ENCODE measurements at places on chromosomes 7 and 10.

DNA sequence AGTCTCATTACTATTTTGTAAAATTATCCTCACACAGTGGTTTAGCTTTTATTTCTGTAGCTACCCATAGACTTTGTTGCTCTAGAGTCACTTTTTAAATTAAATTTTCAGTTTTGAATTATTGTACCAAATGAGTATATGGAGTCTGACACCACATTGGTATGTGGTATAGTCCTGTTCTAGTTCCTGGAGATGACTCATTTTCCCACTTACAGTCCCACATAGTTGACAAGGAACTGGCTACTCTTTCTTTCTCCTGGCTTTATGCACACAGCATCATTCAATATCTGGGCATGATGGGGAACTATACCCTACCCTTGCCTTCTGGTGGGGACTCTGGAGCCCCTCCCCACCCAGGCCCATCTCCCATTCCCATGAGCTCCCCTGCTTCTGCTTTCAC, 92.6 kb upstream of the RAB11FIP2 start:
- DNase-seq, result no peak

- no peak for DNase-seq
Measured at GRCh38 chr7:89332026-89332425, 536.5 kb upstream of the TEX47 start.

DNA sequence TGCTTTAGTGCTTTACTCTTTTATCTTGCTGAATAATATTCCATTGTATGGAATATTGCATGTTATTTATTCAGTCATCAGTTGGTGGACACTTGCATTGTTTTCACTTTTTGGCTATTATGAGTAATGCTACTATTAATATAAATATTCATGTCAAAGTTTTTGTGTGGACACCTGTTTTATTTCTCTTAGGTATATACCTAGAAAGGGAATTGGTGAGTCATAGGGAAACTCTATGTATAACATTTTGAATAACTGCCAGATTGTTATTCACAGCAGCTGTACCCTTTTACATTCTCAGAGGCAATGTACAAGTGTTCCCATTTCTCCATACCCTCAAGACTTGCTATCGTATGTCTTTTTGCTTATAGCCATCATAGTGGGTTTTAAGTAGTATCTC, 268.7 kb downstream of the SEMA3A start:
- DNase-seq, result no peak

GRCh38 chr7:134509010-134509409, 18.4 kb upstream of the AKR1B10 start:
- no peak for DNase-seq

- DNase-seq, result peak; percentile 81
Measured at GRCh38 chr10:99560277-99561126, 27.8 kb downstream of the NKX2-3 start.

- DNase-seq, result no peak
Measured at GRCh38 chr7:50656141-50656895, 91.1 kb upstream of the DDC start.

GRCh38 chr10:35993591-35994515, 351.8 kb upstream of the FZD8 start:
- DNase-seq, result no peak

- DNase-seq, result no peak
Measured at GRCh38 chr10:25210265-25210664, 35.5 kb downstream of the GPR158 start.

- DNase-seq, result no peak
Measured at GRCh38 chr10:19194866-19195265, 146.3 kb downstream of the MALRD1 start.

DNA sequence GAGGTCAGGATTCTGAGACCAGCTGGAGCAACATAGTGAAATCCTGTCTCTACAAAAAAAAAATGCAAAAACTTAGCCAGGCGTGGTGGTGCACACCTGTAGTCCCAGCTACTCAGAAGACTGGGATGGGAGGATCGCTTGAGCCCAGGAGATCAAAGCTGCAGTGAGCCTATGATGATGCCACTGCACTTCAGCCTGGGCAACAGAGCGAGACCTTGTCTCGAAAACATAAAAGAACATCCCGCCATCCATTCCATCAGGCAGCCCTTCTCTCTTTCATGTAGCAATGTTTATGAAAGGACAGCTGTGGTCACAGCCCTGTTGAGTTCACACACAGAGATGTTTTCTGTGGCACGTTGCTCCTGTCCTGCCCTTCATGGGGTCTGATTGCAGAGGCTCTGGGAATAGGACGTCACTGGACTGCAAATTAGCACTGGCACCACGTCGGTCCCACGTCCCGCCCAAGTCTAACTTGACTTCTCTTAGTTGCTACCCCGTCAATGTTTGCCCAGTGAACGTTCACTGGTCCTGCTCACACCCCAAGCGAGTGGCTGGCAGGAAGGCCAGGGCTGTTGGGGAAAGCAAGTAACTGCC, 64.5 kb upstream of the MYL10 start:
- no peak for DNase-seq

DNA sequence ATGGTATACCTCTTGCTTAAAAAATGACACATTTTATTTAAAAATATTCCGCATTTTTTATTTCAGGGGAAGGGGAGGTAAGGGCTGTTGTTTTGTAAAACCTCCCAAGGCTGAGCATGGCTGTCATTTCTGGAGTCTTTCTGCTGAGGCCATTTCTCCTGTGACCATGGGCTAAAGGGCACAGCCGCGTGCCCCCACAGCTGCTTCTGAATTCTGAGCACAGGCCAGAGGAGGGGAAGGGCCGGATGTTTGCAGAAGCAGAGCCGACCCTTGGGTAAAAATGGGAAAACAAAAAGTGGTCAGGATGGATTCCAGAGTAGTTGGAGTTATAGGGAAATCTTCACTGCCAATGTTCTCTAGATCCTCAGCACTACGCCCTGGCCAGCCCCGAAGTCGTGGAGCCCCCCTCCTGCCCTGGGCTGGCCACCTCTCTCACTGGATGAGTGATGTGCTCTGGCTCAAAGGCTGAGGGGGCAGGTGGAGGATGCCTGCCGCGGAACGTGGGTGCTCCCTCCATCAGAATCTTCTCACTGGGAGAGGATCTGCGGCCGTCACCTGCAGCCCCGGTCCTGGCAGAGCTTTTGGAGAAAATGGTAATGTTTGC, 131.3 kb upstream of the ZEB1 start:
- no peak for DNase-seq

DNA sequence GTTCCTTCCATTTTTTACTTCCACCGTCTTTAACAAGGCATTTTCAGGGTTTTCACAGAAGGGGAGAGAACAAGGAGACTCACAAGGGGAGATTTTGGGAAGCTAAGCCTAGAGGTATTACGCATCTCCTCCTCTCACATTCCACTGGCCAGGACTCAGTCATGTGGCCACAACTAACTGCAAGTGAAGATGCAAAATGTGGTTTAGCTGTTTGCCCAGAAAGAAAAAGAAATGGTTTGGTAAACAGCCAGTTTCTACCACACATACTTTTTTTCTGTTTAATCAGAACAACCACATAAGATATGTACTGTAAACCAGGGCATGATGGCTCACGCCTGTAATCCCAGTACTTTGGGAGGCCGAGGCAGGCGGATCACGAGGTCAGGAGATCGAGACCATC, 21.4 kb upstream of the HELLS start:
- DNase-seq, result no peak

DNA sequence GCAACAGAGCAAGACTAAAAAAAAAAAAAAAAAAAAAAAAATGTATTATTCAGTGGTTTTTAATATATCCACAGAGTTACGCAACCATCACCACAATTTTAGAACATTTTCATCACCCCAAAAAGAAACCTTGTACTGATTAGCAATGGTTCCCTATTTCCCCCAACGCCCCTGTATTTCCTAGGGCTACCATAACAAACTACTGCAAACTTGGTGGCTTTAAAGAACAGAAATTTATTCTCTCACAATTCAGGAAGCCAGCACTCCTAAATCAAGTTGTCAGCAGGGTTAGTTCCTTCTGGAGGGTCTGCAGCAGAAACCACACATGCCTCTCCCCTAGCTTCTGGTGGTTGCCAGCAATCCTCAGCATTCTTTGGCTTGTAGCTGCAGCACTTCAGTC, 5.9 kb upstream of the NUP42 start:
- no peak for DNase-seq

GRCh38 chr10:30959836-30960210, 71.8 kb downstream of the ZNF438 start:
- DNase-seq, result no peak

GRCh38 chr10:71697938-71698709, 21.5 kb downstream of the C10orf105 start:
- DNase-seq, result no peak

- DNase-seq, result no peak
Measured at GRCh38 chr7:117445206-117445605, 17.9 kb upstream of the ASZ1 start.

DNA sequence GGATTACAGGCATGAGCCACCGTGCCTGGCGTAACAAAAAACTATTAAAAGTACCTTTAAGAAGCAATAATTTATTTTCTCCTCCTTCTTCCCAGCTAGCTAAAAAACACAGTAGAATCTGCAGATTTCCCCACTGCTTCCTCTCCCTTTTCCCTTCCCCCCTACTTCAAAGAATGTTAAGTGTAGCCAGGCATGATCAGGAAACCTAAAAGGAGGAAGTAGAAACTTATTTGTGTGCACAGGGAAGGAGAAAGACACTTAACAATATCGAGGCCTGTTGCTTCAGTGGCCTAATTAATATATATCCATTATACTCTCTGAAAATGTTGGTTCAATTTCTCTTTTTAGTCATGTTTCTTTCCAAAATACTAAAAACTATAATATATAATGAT, 127.7 kb downstream of the NRBF2 start:
- no peak for DNase-seq

GRCh38 chr7:18175801-18176450, 148.3 kb upstream of the PRPS1L1 start:
- DNase-seq, result no peak

GRCh38 chr10:71486484-71487114, 89.9 kb downstream of the CDH23 start:
- peak; percentile 82 for DNase-seq

DNA sequence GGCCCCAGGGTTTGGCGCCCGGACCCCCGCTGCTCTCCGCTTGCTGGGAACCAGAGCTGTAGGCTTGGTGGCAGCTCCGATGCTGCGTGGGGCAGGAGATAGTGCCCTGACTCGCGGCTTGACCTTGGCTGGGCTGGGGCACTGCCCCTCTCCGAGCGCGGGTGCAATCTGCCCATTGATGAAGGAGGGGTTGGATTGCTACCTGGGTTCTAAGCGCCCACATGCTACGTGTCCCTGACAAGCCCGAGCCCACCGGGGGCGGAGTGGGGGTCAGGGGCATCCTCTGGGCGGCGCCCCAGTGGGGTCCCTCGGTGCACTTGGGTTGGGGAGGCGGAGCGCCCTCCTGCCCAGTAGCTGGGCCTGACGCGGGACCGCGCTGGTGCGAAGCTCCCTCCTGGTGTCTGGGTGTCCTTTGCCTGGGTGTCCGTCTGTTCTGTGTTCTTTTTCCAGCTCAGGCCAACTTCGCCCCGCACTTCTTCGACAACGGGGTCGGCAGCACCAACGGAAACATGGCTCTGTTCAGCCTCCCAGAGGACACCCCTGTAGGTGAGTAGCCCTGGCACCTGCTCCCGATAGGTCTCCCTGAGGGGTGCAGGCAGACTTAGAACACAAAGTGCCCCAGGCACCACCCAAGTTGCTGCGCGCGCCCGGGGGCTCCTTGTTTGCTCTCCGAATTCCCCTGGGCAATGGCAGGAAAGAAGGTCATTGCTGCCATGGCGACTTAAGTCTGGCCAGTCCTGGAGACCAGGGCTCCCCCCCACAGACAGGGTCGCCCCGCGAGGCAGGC, 900 bp downstream of the CDHR1 start:
- no peak for DNase-seq

GRCh38 chr10:4549139-4549653, 276.8 kb upstream of the AKR1E2 start:
- no peak for DNase-seq

DNA sequence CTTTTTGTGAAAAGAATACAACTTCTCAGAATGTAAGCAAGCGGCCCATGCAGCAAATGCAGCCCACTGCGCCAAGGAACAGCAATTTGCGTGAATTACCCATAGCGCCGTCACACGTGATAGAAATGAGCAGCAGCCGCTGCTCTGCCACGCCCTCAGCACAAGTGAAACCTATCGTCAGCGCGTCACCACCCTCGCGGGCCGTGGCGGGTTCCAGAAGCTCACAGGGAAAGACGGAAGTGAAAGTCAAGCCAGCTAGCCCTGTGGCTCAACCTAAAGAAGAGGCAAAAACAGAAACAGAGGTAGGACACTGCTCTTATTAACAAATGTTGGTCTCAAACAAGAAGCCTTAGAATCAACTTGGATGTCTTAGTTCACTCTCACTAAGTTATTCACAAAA, 70.5 kb downstream of the SHH start:
- no peak for DNase-seq

DNA sequence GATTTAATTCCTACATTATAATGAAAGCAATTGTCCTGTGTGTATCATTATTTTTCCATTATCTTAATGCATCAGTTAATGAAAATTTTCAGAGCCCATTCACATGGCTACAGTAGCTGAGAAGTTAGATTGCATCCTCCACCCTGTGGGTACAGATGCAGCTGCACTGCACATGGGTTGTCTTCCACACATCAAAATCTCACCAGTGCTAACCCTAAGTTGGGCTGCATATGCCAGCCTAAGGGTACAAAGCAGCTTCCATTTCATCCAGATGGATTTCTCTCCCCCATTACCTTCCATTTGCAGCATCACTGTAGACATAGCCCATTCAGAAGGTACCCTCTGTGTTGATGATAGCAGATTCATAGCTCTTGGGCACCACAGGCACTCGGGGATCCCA, 74.7 kb upstream of the WDR11 start:
- no peak for DNase-seq

GRCh38 chr10:118330295-118331076, 11.6 kb downstream of the FAM204A start:
- no peak for DNase-seq

DNA sequence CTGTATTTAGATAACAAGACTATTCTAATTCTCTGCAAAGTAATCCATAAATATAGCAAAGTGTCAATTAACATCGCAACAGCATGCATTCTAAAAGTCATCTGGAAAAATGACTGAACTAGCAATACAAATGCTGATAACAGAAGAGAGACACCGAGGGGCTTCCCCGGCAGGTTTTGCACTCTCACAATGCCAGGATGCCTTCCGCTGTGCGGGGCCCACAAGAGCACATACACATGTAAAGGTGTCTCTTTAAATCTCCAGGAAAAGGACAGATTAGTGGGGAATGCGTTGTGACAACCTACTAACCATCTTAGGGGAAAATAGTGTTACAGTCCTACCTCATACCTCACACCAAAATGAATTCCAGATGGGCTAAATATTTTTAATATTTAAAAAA, 86.9 kb downstream of the CXCL12 start:
- no peak for DNase-seq

GRCh38 chr10:97977673-97978072, 52.7 kb downstream of the CRTAC1 start:
- no peak for DNase-seq

DNA sequence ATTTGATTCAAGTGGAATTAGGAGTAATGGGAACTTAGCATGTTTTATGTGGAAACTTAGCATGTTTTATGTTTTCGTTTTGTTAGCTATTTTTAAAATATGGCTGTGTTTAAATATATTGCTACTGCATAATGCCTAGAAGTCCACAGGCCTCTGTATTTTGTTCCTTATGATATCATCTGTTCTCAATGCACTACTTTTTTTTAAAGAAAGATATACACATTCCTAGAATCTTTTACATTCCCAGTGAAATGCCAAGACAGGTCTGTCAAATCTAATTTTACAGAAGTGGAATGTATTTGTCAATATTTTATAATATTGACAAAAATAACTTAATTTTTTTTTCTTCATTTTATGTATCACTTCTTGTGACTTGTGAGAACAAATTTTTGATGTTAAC, 51.6 kb downstream of the ST7 start:
- DNase-seq, result no peak

- no peak for DNase-seq
Measured at GRCh38 chr7:20290505-20291111, 40.1 kb upstream of the ITGB8 start.
